ENCODE measurements at places on chromosomes 4 and X.
A peak's percentile ranks its signal among the peaks of the same experiment; 100 is the strongest.

GRCh38 chr4:76144546-76144945 lies 3.7 kb downstream of the NUP54 start:
- DNase-seq: no peak

DNA sequence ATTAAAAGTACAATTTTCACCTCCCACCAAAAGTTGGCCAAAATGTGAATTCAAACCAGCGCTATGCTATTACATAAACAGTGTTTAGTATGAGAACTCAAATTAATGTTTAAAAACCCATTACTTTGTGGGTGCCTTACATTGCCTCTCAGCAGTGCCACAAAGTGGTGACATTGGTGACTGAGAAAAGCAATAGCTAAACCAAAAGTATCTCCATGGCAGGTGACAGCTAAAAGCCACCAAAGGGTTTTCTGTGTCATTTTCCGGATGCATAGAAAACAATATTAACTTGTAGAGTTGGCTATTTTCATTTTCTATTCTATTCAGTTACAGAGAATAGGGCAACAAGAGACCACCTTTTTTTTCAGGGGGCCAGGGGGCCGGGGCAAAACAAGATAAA lies 261.2 kb downstream of the MAPK10 start:
- no peak for DNase-seq

- DNase-seq: no peak
Observed at GRCh38 chrX:41029332-41029731, 55.9 kb upstream of the USP9X start.

- DNase-seq: peak; percentile 57
Observed at GRCh38 chr4:148447681-148448080, 5.5 kb upstream of the NR3C2 start.

DNA sequence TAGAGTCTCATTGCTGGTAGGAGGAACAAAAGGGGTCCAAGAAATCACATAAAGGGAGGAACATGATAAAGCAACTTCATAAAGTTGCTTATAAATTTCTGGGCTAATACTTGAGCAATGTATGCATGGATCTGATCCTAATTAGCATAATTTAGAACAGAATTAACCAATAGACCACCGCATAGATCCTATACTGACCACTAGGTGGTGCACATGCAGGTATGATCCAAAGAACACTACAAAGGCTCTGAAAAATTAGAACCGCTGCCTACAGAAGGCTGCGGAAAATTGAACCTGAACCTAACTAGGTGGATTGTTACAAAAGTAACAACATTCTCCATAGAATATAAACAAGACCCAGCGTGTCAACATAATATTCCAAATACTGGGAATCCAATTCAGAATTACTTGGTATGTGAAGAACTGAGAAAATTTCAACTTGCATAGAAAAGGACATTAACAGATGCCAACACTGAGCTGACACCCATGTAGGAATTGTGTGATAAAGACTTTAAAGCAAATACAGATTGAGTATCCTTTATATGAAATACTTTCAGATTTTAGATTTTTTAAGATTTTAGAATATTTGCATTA lies 23.3 kb downstream of the BRCC3 start:
- peak; percentile 52 for DNase-seq

DNA sequence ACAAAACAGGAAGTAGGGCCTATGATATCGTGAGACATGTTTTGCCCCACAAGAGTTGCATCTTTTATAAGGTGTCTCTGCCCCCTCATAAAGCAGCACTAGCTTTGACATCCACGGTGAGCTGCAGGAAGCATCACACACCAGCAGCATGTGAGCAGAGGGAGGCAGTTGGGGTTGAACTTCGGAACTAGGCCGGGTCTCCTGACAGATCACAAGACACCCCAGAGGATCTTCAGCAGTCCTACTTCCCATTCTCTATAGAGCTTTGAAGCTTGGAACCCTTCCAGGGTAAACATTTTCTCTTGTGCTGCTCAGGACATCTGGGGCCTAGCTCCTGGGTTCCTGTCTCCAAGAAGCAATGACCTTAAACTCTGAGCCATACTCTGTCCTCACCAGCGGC lies 27.5 kb downstream of the YY2 start:
- no peak for DNase-seq

- no peak for DNase-seq
Observed at GRCh38 chrX:7052541-7052940, 95.0 kb upstream of the STS start.

DNA sequence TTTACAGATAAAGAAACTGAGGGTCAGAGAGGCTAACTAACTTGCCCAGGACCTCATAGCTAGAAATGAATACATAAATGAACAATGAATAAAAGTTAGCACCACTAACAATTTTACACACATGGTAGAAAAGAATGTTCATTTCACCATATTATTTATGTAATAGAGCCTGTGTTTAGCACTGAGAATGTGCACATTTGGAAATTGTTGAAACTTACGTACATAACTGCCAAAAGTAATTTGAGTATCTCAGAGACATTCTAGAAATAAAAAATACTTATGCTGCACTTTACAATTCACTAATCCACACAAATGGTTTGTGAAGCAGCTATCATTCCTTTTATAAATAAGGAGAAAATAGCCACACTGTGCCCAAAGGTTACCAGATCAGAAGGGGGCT lies 9.9 kb downstream of the CASK start:
- no peak for DNase-seq

DNA sequence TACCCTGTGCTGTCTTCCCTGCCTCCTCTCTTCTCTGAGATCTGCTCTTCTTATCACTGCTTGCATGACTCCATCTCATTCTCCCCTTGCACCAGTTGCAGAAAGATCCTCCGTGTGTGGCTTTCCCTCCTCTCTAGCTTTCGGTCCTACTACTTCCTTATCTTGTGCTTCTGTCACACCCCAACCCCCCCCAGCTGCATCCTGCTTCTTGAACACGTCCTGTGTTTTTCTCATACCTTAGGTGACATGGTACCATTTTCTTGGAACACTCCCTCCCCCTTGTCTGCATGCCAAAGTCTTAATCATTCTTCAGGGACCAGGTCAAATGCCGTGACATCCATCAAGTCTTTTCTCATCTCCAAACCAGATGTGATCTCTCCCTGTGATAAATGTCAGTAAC lies 46.4 kb downstream of the FHL1 start:
- no peak for DNase-seq

DNA sequence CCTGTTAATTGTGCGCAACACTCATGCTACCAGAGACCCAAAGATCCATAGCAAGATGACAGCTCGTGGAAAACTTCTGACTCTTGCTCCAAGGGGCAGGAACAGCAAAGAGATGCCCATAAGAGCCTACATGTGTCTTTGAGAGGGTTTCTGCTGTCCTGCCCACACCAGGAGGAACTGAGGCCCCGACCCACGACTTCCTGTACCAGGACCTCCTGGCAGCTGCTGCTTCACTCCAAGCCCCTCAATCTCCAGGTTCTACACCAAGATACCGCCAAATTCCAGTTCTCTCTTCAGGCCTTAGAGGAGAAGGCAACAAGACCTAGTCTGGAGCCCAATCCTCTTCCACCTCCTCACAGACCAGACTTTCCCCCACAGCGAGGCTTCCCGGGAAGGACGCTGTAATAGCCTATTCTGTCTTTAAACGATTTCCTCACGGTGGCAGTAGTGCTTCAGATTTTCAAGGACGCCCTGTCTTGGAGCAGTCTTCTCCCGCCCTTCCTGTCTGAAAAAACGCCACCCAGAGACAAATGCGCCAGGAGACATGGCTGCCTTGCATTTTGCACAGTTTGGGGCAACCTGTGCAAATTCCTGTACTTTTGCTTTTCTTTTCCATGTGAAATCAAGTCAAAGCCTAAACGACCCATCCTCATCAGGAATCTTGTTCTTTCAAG lies 230.2 kb upstream of the STK26 start:
- DNase-seq: peak; percentile 91

DNA sequence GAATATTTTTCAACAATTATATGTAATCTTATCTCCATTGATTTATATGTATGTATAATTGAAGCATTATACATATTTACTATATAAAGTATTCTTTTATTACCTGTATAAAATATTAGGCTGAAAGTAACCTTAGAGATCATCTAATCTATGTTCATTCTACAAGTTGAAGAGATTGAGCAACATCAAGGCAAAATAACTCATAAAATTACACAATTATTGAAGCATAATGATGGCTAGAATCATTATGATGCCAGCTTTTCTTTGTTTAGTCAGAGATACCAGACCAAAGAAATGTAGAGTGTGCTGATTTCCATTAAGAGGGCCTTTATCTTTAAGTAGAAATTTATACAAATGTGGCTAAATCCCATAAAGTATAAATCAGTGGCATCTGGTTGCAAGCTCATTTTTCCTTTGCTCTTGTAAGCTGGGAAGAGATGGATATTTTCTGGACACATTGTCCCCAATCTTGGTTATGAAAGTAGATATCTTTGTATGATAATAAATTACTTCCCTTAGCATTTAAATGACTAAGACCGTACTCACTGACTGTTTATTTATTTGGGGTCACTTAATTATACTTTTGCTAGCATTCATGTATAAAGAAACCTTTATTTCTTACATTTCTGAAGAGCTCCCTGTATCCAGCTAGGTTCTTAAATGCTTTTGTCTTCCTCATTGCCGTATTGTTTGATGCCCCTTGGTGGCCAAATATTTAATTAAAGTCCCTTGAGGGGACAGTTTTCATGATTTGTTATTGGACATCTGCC lies 339.8 kb downstream of the PCDH7 start:
- DNase-seq: no peak

DNA sequence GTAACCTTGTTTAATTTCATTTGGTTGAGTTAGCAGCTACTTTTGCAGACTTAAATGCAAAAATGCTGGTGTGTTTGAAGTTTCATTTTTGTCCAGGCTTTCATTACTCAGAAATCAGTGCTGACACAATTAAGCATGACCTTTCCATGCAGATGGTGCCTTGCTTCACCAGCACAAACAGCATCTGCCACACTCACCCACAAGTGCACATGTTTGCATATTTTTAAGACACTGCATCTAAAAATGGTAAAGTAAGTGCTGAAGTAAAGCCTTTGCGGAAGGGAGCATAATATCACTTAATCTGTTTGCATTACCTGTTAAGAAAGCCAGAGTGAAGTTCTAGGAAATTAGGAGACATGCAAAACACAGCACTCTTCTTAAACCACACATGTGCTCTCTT lies 7.3 kb upstream of the DAPP1 start:
- no peak for DNase-seq

- DNase-seq: no peak
Observed at GRCh38 chr4:5572114-5572513, 136.2 kb downstream of the EVC2 start.

DNA sequence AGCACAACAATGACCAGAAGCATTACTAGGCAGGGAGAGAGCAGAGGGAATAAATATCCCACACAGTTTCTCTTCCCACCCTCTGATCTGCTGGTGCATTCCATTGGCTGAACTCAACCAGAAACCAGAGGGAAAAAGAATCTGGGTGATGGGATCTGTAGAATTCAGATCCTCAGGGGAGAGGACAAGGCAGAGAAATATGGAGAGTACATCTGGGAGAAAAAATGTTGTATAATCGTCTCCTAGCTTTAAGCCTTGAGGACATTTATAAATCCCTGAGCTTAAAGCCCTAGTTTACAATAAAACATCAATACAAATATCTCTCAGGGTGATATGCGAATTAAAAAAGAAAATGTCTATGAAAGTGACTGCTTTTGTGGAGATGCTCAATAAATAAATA lies 368.1 kb upstream of the MAD2L1 start:
- no peak for DNase-seq

GRCh38 chrX:85897362-85898126 lies 149.8 kb downstream of the CHM start:
- no peak for DNase-seq

- no peak for DNase-seq
Observed at GRCh38 chr4:85815796-85816459, 341.0 kb downstream of the ARHGAP24 start.

DNA sequence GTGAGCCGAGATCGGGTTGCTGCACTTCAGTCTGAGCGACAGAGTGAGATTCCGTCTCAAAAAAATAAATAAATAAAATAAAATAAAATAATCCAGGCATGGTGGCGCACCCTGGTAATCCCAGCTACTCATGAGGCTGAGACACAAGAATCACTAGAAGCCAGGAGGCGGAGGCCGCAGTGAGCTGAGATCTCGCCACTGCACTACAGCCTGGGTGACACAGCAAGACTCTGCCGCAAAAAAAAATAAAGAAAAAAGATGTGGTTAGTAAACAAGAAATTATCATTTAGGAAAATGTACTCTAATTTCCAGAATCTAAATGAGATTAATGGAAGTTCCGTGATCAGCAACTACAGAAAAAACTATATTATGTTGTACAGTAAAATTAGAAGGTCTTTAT lies 14.5 kb upstream of the LRBA start:
- no peak for DNase-seq

DNA sequence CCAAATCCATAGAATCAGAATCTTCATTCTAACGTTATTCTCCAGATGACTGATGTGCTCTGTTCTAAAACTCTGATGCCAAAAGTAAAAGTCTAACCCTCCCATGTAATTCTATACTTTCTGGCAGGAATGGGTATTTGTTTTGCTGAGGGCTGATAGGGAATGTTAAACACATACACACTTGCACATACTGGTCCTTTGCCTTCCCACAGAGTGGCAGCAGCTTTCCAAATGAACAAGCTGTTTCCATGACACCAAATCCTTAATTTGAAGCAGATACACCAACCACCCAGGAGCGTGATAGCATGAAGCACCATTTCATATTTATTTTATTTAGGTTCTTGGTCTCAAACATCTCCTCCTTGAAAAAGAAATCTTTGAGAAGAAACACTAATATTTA lies 155.5 kb upstream of the PRDX4 start:
- DNase-seq: no peak

DNA sequence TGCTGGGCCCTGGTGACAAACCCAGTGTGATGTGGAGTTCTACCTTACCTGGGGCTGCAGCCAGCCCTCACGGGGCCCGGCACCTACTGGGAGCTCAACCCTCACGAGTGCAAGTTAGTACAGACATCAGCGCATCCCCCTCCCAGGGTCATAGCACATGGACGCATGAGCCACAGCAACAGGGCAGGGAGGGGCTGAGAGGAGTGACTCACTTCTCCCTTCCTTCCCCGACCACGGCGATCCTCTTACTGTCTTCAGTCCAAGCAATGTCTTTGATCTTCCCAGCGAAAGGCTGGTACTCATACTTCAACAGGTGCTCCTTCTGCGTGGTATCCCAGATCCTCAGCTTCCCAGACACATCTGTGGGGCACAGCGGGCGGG lies 17.8 kb downstream of the WDR1 start:
- DNase-seq: peak; percentile 30

DNA sequence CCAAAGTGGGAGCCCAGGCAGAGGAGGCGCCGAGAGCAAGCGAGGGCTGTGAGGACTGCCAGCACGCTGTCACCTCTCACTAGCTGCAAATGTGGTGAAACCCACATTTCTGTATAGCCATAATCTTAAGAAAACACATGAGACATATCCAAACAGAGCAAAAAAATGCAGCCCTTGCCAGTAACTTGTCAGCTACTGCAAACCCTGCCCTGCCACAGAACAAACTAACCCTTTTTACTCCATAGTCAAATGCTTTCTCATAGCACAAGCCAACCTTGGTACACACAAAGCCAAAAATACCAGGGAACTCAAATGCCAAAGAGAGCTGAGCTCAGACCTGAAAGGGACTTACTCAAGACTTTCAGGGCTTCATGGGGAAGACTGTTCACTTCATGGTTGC lies 14.9 kb upstream of the NXF3 start:
- no peak for DNase-seq

- no peak for DNase-seq
Observed at GRCh38 chr4:82508806-82509428, 52.9 kb downstream of the TMEM150C start.

- DNase-seq: no peak
Observed at GRCh38 chr4:140466146-140466545, 31.9 kb downstream of the MGAT4D start.
